ENCODE measurements at places on chromosomes 7 and 10. TPM values are rescaled to one million over a fixed set of nuclear protein-coding genes. Genes with fewer than 3 reads are reported as not detected.

The TMEM229A gene
- not detected for total RNA-seq

The HPSE2 gene
- 4.0 TPM for total RNA-seq

The GPC2 gene
- 1.9 TPM for total RNA-seq

The MRLN gene
- not detected for total RNA-seq

The CYP3A4 gene
- not detected for total RNA-seq

The TMEM273 gene
- not detected for total RNA-seq

The FAM25G gene
- total RNA-seq, result not detected

The KIF11 gene
- total RNA-seq, result 47.4 TPM

The DUS4L gene
- total RNA-seq, result 9.6 TPM

The SLC13A4 gene
- total RNA-seq, result 0.14 TPM

The RAB19 gene
- total RNA-seq, result not detected

The NPY4R gene
- 0.22 TPM for total RNA-seq

The LIPJ gene
- not detected for total RNA-seq

The EBF3 gene
- not detected for total RNA-seq

The PPIA gene
- 1,747 TPM for total RNA-seq

The TDRD1 gene
- total RNA-seq, result not detected

The ZNF679 gene
- total RNA-seq, result not detected

The CALHM2 gene
- 26.3 TPM for total RNA-seq

The CHPF2 gene
- total RNA-seq, result 125 TPM

The ITPRID1 gene
- not detected for total RNA-seq

The SPDYE8 gene
- total RNA-seq, result not detected

The CHCHD1 gene
- total RNA-seq, result 16.9 TPM

The TRIL gene
- 0.22 TPM for total RNA-seq

The DRGX gene
- not detected for total RNA-seq

The PRPS1L1 gene
- not detected for total RNA-seq

The PRLHR gene
- not detected for total RNA-seq

All from placental pericyte (primary cell).